ENCODE measurements at places on chromosomes 1 and 21. TPM values are rescaled to one million over a fixed set of nuclear protein-coding genes. Genes with fewer than 3 reads are reported as not detected.

Gene SPATA1
- total RNA-seq: 1.2 TPM

Gene LIN28A
- not detected for total RNA-seq

Gene TMEM82
- total RNA-seq: not detected

Gene RBM11
- 1.5 TPM for total RNA-seq

Gene LCE1A
- not detected for total RNA-seq

Gene S100A10
- total RNA-seq: 57.6 TPM

Gene KIAA1614
- 13.7 TPM for total RNA-seq

Gene SH2D2A
- total RNA-seq: 0.94 TPM

Gene MYBPHL
- not detected for total RNA-seq

Gene BARHL2
- not detected for total RNA-seq

Gene KCNN3
- total RNA-seq: 6.6 TPM

Gene GJB3
- total RNA-seq: not detected

Gene HES3
- total RNA-seq: not detected

Gene CLCA1
- not detected for total RNA-seq

Gene ZNF669
- 10.7 TPM for total RNA-seq

Gene NECTIN4
- not detected for total RNA-seq

All from gastroesophageal sphincter (tissue), 4 donors.